ENCODE measurements at places on chromosomes 5 and 9. TPM values are rescaled to one million over a fixed set of nuclear protein-coding genes. Genes with fewer than 3 reads are reported as not detected.

The GRIN1 gene
- total RNA-seq = not detected

The UNC5A gene
- total RNA-seq = not detected

The CTXN3 gene
- not detected for total RNA-seq

The ADAMTSL1 gene
- total RNA-seq = 1.8 TPM

The MOB3B gene
- 1.8 TPM for total RNA-seq

The MEGF9 gene
- total RNA-seq = 39.1 TPM

The DNAJC18 gene
- 9.5 TPM for total RNA-seq

The MCC gene
- total RNA-seq = 34.1 TPM

The GAS1 gene
- 6.6 TPM for total RNA-seq

The STOML2 gene
- 125 TPM for total RNA-seq

The ZBTB6 gene
- 5.5 TPM for total RNA-seq

The IL5 gene
- total RNA-seq = not detected

The TMC1 gene
- total RNA-seq = 0.67 TPM

DNA sequence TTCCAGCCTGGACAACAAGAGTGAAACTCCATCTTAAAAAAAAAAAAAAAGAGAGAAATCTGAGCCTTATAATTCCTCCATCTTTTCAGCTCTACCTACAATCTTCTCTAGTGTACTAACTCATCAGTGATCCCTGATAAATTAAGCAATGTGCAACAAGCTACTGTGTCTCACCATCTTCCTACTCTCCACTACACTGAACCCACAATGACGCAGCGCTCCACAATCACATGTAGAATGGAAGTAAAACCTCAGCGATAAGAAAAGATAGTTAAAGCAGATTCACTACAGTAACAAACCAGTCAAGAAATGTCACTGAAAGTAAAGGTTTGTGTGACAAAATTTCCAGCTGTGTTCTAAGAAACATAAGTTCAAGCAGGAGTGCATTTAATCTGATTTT is 13.5 kb downstream of the ABCA1 start:
- no peak for DNase-seq

- DNase-seq = no peak
Measured at GRCh38 chr9:109186857-109187520, 19.9 kb upstream of the FRRS1L start.

DNA sequence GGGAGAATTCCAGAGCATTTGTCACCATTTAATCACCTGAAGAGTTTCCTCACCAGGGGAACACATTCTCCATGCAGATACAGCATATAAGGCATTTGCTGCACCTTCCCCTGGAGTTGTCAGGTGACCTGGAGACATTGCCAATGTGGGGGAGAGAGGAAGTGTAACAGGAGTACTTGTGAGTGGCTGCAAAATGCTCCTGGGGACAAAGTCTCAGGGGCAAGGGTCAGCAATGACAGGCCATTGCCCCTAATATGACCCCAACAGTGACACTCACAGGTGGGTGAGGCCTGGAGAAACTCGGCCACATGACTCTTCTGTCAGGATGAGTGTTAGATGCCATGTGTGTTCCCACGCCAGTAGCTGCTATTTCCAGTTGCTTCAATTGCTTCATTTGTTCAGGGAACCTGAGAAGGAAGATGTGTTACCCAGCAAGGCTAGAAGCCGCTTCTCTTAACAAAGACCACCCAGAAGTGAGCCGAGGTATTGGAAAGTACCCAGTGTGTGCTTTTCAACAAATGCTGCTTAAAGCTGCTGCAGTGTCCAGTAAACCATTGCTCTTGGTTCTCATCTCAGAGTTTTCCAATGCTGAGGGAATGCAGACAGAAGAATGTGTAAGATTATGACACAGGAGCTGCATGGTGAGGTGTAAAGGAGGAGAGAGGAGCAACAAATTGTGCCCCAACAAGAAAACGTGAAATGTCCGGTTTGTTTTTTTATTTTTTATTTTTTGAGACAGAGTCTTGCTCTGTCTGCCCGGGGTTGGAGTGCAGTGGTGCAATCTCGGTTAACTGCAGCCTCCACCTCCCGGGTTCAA is 128.2 kb upstream of the SLC44A1 start:
- DNase-seq = no peak

- DNase-seq = no peak
Measured at GRCh38 chr9:89519366-89519805, 21.5 kb upstream of the SEMA4D start.

DNA sequence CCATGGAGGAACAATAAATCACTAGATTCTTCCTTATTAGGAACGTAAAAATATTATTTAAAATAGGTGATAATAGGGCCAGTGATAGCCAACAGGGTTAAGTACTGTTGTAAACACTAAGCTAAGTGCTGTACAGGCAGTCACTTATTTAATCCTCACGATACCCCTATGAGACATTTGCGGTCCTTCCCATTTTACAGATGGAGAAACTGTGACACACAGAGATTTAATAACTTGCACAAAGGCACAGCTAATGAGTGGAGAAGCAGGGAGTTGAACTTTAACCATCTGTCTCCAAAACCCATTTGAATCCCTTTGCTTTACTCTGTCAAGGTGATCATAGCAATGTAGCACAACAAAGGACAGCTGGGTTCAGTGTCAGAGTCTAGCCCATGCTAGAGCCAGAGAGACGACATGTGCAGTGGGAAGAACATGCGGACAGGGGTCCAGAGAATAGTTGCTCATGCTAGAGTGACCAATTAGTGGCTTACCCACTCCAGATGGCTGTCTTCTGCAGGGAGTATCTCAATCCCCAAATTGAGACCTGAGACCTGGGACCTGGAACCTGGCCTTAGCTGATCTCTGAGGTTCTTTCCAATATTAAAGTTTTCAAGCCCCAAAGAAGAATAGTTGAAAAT is 28.9 kb downstream of the STXBP1 start:
- DNase-seq = no peak

DNA sequence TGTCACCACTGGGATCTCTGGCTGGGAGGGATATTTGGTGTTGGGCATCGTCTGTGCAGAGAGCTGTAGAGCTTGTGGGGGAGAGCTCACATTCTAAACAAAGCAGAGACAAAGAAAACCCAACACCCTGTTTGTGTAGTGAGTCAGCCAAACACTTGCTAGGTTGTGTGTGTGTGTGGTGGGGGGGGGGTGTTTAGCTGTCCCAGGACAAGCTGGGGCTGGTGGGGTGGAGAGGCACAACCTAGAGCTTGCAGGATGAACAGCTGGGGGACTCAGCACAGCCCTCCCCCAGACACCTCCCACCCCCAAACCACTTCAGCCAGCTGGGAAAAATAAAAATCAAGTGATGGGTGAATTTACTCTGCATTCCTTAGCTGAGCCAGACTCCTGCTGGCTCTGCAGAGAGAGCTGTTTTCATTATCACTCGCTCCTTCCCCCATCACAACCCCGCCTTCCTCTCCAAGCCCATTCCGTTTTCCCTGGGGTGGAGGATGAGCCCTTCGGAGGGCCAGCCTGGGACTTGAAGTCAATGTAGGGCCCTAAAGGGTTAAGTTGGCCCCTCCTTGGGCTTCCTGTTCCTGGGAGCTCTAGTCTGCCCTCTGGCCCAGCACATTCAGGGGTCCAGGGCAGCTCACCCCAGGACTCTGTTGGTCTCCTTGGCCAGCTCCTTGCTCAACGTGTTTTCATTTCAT is 2.6 kb downstream of the OLFML2A start:
- no peak for DNase-seq

DNA sequence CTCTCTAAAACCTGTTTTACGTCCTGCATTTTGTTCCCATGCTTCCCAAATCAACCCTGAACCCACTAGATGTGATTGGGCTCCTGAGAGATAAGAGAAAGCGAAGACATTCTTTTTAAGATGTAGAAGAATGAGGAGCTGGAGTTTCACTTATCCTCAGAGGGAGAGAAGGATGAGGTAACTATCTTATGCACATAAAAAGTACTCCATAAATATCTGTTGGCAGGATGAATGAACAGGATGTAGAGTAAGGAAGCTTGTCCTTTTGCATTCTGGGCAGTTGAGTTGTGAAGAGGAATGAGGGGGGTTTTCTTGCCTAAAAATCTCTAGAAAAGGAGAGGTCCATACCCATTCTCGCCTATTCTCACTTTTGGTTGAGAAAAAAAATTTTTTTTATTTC is 163.2 kb downstream of the UNC13B start:
- no peak for DNase-seq

- DNase-seq = peak; percentile 94
Measured at GRCh38 chr5:611731-612486, at the start of gene CEP72. TSS of gene CEP72 (plus strand) at chr5:612340. CDS start at chr5:612362, 22 bp downstream.

GRCh38 chr5:165616490-165617405 is 2111.3 kb downstream of the MAT2B start:
- no peak for DNase-seq

DNA sequence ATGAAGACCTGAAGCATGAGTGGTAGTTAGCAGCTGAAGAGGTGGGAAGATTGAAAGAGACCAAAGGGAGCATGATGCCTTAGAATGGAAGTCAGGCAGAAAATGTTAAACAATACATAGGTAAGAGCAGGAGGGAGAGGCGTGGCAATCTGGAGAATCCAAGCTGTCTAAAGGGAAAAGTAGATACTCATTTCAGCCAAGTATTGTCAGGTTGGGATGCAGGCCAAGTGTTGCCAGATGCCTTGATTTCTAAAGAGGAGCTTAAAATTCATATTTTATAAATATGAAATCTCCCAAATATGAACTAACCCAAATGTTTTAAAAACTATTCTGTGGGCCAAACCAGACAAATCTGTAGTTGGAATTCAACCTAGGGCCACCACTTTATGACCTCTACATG is 4.2 kb downstream of the PAM start:
- no peak for DNase-seq

DNA sequence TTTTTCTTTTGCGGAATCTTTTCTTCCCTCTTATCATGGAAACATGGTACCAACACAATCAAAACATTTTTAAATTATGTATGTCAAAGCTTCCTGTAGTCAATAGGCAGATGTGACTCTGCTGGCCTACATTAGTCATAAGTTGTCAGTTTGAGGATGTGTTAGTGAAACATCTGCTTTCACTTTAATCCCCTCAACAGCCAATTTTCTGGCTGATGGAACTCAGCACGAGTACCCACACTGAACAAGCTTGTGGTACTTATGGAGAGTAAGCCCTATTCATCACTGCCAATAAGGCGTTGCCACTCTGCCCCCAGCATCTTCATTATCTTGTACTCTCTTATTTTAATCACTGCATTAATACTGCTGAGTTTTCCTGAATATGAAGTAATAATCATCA is 1034.4 kb downstream of the CDH9 start:
- no peak for DNase-seq

GRCh38 chr5:32989815-32990214 is 278.7 kb downstream of the NPR3 start:
- no peak for DNase-seq

DNA sequence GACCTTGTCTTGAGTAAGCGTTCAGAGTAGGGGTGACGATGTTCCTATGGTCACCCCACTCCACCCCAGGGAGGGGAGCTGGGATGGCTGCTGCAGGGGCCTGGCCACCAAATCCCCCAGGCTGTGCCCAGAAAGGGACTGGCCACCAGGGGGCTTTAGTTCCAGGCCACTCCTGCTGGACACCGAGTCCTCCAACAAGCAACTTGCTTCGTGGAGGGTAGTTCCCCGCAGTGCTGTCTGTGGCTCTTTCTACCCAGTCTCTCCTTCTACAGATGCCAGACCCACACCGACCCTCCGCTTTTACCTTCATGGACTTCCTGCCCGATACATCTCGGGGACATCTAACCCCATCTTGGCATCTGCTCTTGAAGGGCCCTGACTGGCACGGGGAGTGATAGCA is 35.7 kb upstream of the GABRP start:
- peak; percentile 40 for DNase-seq

GRCh38 chr5:129459777-129460671 is at the start of gene ADAMTS19:
TSS of gene ADAMTS19 (plus strand) at chr5:129460298. CDS start at chr5:129460392, 94 bp downstream.
- DNase-seq = peak; percentile 36

DNA sequence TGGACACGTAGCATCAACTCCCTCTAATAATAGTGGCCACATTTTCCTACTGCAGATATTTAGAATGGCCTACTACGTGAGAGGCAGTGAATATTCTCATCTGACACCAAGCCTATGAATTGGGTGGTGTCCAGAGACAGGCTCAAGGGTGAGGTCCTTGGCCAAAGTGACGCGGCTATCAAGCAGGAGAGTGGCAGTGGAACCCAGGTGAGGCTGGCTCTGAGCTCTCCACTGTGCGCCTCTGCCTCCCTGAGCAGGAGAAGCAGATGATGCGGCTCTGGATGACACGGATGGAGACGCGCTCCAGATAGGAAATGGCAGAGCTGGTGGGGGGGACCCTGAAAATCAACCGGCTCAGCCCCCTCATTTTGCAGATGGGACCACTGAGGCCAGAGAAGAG is 69.7 kb downstream of the CFAP77 start:
- DNase-seq = no peak

- no peak for DNase-seq
Measured at GRCh38 chr5:93610581-93611272, 27.7 kb downstream of the NR2F1 start.

GRCh38 chr9:130027533-130028365 is 15.2 kb downstream of the FNBP1 start:
- no peak for DNase-seq

DNA sequence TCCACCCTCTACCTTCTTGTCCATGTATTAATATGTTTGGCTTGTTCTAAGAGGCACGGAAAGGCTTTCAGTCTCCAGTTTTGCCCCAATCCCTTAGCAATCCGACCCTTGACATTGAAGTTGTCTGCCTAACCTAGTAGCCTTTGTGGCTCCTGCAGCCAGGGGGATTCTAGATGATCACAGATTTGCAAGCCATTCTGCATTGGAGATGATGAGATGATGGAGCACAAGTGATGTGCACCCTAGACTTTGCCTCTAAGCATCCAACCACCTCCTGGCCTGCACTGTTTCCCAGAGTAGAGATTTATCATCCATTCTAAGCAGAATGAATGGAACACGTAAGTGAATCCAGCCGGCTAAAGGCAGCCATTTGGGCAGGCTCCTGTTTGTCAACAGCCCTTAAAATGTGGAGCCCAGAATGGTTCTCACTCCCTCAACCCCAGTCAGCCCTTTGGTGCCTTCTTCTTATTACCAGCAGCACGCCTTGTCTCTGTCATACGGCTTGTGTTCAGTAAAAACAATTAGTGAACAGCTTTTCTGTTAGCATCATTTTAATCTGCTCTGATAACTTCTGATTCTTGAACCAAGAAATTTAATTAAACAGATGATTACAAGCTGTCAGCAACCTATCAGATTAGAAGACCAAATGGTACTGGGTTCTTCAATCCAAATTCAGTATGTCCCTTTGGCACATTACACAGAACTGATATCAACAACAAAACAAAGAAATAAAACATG is 5.7 kb upstream of the TRAF1 start:
- no peak for DNase-seq

DNA sequence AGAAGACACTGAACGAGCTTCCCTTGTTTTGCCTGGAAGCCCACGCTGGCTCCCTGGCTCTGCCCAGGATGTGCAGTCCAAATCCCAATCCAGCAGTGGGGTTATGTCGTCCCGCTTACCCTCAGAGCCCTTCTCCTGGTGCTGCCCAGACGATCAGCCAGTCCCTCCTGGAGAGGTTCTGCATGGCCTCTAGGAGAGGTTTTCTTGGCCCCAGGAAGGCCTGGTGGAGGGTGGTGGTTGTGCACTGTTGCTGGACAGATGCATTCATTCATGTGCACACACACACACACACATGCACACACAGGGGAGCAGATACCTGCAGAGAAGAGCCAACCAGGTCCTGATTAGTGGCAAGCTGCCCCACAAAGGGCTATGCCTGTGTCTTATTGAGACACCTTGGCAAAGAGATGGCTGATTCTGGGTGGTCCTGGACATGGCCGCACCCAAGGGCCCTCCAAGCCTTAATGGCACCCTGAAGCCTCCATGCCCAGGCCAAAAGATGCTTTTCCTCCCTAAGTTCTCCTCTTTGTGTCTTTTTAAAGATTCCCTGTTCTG is 10.5 kb upstream of the OLFM1 start:
- no peak for DNase-seq

- no peak for DNase-seq
Measured at GRCh38 chr5:77882670-77883257, 106.6 kb upstream of the TBCA start.
